DND-41 (cell line): ENCODE measurements at places on chromosomes 7 and 10.
A peak's percentile ranks its signal among the peaks of the same experiment; 100 is the strongest.

GRCh38 chr10:122040786-122041185 lies 51.8 kb downstream of the TACC2 start:
- peaks cover 3% of the 10 kb centered on the region for H3K27me3 ChIP-seq
- no peak for DNase-seq
- no peaks in the 10 kb centered on the region for H3K4me1 ChIP-seq
- H3K27ac ChIP-seq = no peak overlapping the region
- no peak overlapping the region for H3K4me3 ChIP-seq

GRCh38 chr10:62594093-62594520 lies 210.4 kb upstream of the ADO start:
- H3K27me3 ChIP-seq = peaks cover 5% of the 10 kb centered on the region
- no peak overlapping the region for H3K4me3 ChIP-seq
- no peak overlapping the region for H3K27ac ChIP-seq
- H3K4me1 ChIP-seq = no peaks in the 10 kb centered on the region
- H3K36me3 ChIP-seq = no peaks in the 10 kb centered on the region
- peak; percentile 61 for DNase-seq

GRCh38 chr7:103373866-103374643 lies 26.6 kb downstream of the PSMC2 start:
- H3K4me1 ChIP-seq = no peaks in the 10 kb centered on the region
- H3K27me3 ChIP-seq = peaks cover 5% of the 10 kb centered on the region
- peaks cover 9% of the 10 kb centered on the region; the same call in 1 of the 2 replicates for H3K36me3 ChIP-seq
- H3K27ac ChIP-seq = no peak overlapping the region

DNA sequence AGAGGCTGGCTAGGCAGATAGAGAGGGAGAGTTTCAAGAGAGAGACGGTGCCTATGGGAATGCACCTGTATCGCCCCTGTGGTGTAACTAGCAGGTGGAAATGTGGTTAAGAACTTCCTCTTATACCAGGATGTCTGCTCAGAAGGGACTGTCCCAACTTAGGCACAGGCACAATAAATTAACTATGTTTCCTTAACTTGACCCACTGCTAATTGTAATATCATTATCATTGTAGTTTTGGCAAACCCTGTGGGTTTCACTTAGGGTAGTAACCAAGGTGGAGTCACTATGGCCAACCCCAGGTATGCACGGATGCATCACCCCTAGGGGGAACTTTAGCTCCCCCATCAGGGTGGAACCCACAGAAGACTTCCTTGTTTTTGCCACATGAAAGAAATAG lies 455.7 kb downstream of the DGKB start:
- no peaks in the 10 kb centered on the region for H3K27me3 ChIP-seq
- no peaks in the 10 kb centered on the region for H3K36me3 ChIP-seq
- no peak overlapping the region for H3K27ac ChIP-seq
- H3K4me1 ChIP-seq = no peaks in the 10 kb centered on the region

DNA sequence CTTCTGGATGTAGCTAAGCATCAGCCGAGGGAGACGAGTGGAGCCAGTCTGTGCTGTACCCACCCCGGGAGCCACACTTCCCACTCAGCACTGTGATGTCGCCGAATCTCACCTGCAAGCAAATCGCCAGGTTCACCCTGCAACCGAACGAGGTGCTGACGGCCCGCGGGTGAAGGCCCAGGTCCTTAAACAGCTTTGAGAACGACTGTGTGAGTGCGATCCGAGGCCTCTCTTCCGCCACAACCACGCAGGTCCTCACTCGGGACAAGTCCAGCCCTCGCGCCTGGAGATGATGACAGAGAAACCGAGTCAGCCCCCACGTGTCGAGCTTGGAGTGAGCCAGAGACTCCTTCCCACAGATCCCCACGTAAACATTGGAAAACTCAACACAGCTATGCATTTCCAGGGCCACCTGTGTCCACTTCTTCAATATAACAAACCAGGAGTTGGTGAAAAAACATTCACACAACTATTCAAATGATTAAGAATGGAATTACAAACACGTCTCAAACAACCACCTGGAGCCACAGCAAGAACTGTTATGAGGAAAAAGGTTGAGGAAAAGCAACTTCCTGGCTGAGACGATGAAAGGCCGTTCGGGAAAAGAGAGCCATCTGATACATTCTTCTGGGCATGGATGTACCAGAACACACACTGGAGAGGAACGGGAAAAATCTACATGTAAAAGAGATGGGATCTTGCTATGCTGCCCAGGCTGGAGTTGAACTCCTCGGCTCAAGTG lies 191.8 kb downstream of the ZMYND11 start:
- H3K4me3 ChIP-seq = no peak overlapping the region
- no peak for DNase-seq
- H3K27me3 ChIP-seq = no peaks in the 10 kb centered on the region
- H3K4me1 ChIP-seq = peaks cover 46% of the 10 kb centered on the region
- H3K36me3 ChIP-seq = no peaks in the 10 kb centered on the region

DNA sequence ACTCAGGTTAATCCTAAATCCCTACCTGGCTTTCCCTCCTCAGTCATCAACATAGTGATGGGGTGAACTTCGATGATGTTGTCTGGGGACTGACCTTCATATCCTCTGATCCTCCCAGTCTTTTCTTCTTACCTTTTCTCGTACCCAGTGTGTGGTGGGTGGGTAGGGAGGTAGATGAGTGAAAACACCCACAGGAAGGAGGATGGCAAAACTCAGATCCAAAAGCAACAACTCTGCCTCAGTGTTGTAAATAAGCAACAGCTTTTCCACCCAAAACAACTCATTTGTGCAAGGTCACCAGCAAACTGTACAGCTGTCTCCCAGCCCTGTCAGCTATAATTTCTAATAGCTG lies 38.6 kb downstream of the VOPP1 start:
- H3K4me3 ChIP-seq = peak overlapping the region; percentile 26; the same call in 1 of the 2 replicates
- peaks cover 74% of the 10 kb centered on the region for H3K4me1 ChIP-seq
- H3K27me3 ChIP-seq = no peaks in the 10 kb centered on the region
- peak overlapping the region; percentile 99 for H3K27ac ChIP-seq

DNA sequence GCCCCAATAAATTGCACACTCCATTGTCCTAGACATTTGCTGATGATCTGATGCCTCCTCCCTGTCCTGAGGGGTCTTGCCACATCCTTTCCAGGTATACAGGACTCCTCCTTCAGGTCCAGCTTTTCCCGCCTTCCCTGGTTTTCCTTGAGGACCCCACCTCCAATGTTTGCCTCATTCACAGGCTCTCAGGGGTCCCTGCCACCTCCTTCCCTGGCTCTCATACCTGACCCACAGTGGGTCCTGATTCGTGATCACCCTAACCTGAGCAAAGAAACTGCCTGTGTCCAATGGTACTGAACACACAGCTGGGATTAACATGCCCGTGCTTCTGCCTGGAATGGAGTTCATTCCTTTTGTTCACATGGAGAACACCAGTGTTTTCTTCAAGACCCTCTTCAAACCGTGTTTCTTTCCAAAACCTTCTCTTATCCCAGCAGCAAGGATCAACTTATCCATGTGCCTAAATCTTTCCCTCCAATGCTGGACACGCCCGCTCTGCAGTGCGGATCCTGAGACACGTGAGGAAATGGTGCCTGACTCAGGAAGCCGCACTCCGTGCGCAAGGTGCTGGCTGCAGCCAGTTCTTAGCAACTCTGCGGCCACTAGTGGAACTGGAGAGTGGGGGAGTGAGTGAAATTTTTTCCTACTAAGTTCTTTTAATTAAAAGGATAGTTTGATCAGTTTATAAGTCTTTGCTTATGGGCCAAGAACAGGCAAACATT lies 354.6 kb upstream of the SHH start:
- H3K36me3 ChIP-seq = no peaks in the 10 kb centered on the region
- no peaks in the 10 kb centered on the region for H3K4me1 ChIP-seq
- no peak for DNase-seq
- no peak overlapping the region for H3K27ac ChIP-seq
- no peak overlapping the region for H3K4me3 ChIP-seq

- H3K27me3 ChIP-seq = no peaks in the 10 kb centered on the region
- no peaks in the 10 kb centered on the region for H3K4me1 ChIP-seq
- H3K27ac ChIP-seq = no peak overlapping the region
- H3K36me3 ChIP-seq = peaks cover 44% of the 10 kb centered on the region
Measured at GRCh38 chr7:100059251-100059739, 9.7 kb downstream of the ZSCAN21 start.

GRCh38 chr7:12879139-12879538 lies 191.7 kb downstream of the ARL4A start:
- no peak for DNase-seq
- H3K27me3 ChIP-seq = no peaks in the 10 kb centered on the region
- H3K36me3 ChIP-seq = no peaks in the 10 kb centered on the region
- H3K4me3 ChIP-seq = no peak overlapping the region
- no peak overlapping the region for H3K27ac ChIP-seq

GRCh38 chr7:78635026-78635793 lies 818.3 kb downstream of the MAGI2 start:
- DNase-seq = no peak
- H3K27me3 ChIP-seq = no peaks in the 10 kb centered on the region
- no peaks in the 10 kb centered on the region for H3K4me1 ChIP-seq
- no peaks in the 10 kb centered on the region for H3K36me3 ChIP-seq
- H3K27ac ChIP-seq = no peak overlapping the region

GRCh38 chr10:71671994-71672946 lies 47.3 kb downstream of the C10orf105 start:
- H3K4me1 ChIP-seq = no peaks in the 10 kb centered on the region
- no peak overlapping the region for H3K27ac ChIP-seq
- peaks cover 3% of the 10 kb centered on the region for H3K27me3 ChIP-seq
- no peak for DNase-seq

GRCh38 chr10:70832852-70833528 lies 17.2 kb downstream of the SGPL1 start:
- peaks cover 22% of the 10 kb centered on the region; the same call in 1 of the 2 replicates for H3K36me3 ChIP-seq
- H3K4me1 ChIP-seq = no peaks in the 10 kb centered on the region
- no peak overlapping the region for H3K4me3 ChIP-seq
- H3K27me3 ChIP-seq = no peaks in the 10 kb centered on the region

DNA sequence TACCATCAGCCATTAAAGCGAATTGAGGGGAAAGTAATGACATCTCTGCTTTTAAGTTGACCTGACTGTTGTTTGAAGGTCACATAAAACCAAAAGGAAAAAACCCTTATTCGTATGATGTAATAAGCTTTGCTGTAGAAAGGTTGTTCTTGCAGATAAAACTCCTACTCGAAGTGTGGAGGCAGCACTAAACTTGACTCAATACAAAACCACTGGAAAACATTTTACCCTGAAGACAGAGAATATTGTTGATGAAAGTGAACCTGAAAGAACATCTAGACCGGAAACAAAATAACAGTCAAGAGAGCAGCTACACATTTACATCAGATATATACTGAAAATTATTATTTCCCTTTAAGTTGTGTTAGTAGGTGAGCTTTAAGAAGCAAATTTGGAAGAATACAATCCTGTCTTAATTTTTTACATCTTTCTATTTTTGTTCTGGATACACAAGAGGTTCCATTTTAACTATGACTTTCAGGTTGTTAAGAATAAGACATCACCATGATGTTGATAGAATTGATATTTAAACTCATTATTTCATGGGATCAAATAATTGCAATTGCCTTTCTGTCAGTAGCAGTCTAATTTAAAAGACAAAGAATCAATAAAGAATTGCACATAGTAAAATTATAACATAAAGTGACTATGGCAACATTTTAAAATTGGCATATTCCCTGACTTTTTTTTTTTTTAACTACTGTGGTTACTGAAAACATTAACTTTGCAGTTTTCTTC lies 6.4 kb downstream of the ETV1 start:
- no peak overlapping the region for H3K27ac ChIP-seq
- H3K4me3 ChIP-seq = no peak overlapping the region
- H3K4me1 ChIP-seq = no peaks in the 10 kb centered on the region
- no peak for DNase-seq
- H3K36me3 ChIP-seq = no peaks in the 10 kb centered on the region

DNA sequence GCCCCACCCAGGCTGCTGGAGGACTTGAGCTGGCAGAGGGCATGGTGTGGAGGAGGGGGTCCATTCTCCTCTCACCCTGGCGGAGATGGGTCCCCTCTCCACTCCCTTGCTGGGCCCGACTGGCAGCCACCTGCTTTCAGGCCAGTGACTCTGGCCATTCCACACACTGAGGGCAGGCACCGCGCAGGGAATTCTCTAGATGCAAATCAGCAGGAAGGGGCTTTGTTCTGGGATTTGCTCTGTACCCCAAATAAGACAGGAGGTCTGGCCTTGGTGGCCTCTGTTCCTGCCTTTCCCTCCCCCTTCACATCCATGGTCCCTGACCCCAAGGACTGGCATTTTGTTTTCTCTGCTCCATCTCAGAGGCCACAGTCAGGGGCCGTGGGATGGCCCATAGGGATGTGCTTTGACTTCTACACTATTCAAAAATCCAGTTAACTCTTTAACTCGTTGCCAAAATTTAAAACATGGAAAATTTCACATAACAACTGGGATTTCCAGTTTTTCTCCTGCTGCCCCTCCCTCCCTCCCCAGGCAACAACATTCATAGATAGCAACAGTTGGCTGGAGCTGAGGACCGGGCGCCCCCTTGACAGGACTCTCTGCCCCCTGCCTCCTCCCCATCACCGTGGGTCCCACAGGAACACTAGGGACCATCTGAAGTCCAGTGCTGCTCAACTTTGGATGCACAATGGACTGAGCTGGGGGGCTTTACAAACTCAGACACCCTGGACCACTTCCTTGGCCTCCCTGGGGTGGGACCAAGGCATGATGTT lies 33.9 kb downstream of the PPIF start:
- no peaks in the 10 kb centered on the region for H3K4me1 ChIP-seq
- peaks cover 2% of the 10 kb centered on the region for H3K27me3 ChIP-seq
- no peak overlapping the region for H3K4me3 ChIP-seq
- no peak for DNase-seq

DNA sequence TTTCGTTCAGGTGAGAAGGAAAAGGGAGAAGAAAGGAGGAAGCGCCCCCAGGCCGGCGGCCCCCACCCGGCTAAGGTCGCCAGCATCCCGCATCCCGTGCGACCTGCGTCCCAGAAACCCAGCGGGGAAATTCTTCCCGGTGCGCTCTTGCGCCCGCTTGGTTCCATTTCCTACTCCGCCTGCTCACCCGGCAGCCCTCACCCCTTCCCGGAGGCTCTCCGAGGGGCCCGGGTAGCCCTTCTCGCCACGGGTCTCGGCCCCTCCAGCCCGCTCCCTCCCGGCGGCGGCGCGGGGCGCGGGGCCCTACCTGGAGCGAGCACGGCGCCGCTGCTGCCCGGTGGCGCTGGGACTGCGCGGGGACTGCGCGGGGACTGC lies at the start of gene PRKCQ:
Gene PRKCQ, minus strand, starts transcription at position 373 of the 375 bp plus-strand sequence. CDS start 65,141 bp downstream, outside the sequence.
- H3K4me3 ChIP-seq = peak within 1 kb of the TSS; percentile 79
- peaks cover 14% of the 10 kb centered on the region for H3K36me3 ChIP-seq
- no peak for DNase-seq
- H3K27me3 ChIP-seq = no peaks in the 10 kb centered on the region
- H3K27ac ChIP-seq = peak within 1 kb of the TSS; percentile 93
- H3K4me1 ChIP-seq = peaks cover 76% of the 10 kb centered on the region

- DNase-seq = no peak
- no peaks in the 10 kb centered on the region for H3K27me3 ChIP-seq
- H3K4me1 ChIP-seq = no peaks in the 10 kb centered on the region
- no peak overlapping the region for H3K4me3 ChIP-seq
- H3K27ac ChIP-seq = no peak overlapping the region
Measured at GRCh38 chr7:138958391-138958956, 22.7 kb downstream of the KIAA1549 start.

DNA sequence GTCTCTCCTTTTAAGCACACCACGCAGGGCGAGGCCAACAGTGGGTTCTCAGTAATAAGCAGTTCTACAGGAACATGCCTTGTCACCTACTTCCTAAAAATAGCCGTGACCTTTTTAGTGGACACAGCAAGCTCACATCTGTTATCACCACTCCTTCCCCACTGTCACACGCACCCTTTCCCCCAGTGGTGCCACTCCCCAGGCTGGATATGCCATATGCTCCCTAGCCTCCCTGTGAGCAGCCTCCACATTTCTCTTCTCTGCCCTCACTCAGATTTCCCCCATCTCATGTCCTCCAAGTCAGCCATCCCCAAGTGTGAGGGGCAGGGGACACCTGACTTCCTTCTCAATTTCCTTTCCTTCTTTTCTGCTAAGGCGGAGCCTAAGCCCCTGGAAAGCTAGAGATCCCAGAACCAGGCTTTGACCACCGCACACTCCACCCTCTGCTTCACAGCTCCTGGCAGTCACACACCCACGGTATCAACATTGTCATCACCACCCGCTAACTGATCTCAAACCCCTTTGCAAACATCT lies 3.7 kb downstream of the ANXA11 start:
- H3K36me3 ChIP-seq = no peaks in the 10 kb centered on the region; the same call in 1 of the 2 replicates
- DNase-seq = no peak
- no peaks in the 10 kb centered on the region for H3K27me3 ChIP-seq
